Ovary (tissue), 10 donors: ENCODE measurements at places on chromosomes 6 and 20. TPM values are rescaled to one million over a fixed set of nuclear protein-coding genes. Genes with fewer than 3 reads are reported as not detected.

Gene CDKN1A
- 142 TPM for polyA plus RNA-seq

Gene BANF2
- polyA plus RNA-seq: not detected

Gene PARD6B
- 1.0 TPM for polyA plus RNA-seq

Gene DNAH8
- 0.02 TPM for polyA plus RNA-seq

Gene NKX2-2
- not detected for polyA plus RNA-seq

Gene RAET1L
- not detected for polyA plus RNA-seq

Gene WFDC10B
- not detected for polyA plus RNA-seq

Gene LHFPL5
- not detected for polyA plus RNA-seq
